Endothelial cell of coronary artery (primary cell): ENCODE measurements at places on chromosomes 3 and 15. TPM values are rescaled to one million over a fixed set of nuclear protein-coding genes. Genes with fewer than 3 reads are reported as not detected.

EPHA3 gene
- total RNA-seq, result 1.7 TPM in 1 of 2 replicates, not detected in the other

CSPG5 gene
- 0.45 and 0.47 TPM in 2 replicates for total RNA-seq

HYAL1 gene
- 0.99 and 1.8 TPM in 2 replicates for total RNA-seq

TGM5 gene
- not detected in 2 replicates for total RNA-seq

LRTM1 gene
- total RNA-seq, result not detected in 2 replicates

CACNA1D gene
- total RNA-seq, result 0.09 TPM in 1 of 2 replicates, not detected in the other

AP4E1 gene
- total RNA-seq, result 7.5 and 9.4 TPM in 2 replicates

SI gene
- total RNA-seq, result not detected in 2 replicates

KIF7 gene
- 9.5 and 11.6 TPM in 2 replicates for total RNA-seq

MUC20 gene
- total RNA-seq, result 0.09 TPM in 1 of 2 replicates, not detected in the other

GNAI2 gene
- 572 and 692 TPM in 2 replicates for total RNA-seq
